ENCODE measurements at places on chromosomes 1 and 21.

GRCh38 chr1:115098979-115099692 is 9.8 kb upstream of the TSPAN2 start:
- no peak for DNase-seq

DNA sequence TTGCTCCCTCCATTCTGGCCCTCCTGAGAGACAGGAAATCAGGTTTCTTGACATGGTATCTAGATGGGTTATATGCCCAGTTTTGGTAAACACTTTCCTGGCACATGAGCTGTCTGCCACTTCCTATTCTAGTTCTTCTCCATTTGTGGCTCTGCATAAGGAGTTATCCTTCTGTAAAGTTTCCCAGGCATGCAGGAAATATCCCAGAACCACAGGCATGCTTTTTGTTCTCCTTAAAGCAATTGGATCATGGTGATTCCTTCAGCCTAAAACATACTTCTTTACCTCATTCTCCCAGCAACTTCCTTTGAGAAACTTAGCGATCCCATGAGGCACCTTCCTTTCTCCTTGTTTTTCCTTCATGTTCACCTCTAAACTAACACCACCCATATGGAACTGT is 199.8 kb downstream of the CRB1 start:
- no peak for DNase-seq

DNA sequence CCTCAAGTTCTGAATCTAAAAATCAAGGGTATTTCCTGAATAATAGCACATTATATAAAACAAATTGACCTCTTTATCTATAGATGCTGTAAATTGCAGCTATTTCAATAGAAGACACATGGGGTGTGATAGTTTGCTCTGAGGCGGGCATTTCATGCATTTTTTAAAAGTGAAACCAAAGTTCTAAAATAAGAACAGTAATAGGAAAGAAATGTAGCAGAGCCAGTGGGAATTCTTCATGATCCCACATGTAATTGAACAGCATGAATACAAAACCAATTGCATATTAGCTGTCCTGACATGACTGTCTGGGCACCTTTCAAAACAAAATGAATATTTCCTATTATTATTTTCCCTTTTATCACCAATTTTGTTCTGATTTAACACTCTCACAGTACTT is 85.0 kb downstream of the RGS21 start:
- DNase-seq = no peak

GRCh38 chr1:205440476-205441317 is 15.1 kb downstream of the BLACAT1 start:
- DNase-seq = no peak

DNA sequence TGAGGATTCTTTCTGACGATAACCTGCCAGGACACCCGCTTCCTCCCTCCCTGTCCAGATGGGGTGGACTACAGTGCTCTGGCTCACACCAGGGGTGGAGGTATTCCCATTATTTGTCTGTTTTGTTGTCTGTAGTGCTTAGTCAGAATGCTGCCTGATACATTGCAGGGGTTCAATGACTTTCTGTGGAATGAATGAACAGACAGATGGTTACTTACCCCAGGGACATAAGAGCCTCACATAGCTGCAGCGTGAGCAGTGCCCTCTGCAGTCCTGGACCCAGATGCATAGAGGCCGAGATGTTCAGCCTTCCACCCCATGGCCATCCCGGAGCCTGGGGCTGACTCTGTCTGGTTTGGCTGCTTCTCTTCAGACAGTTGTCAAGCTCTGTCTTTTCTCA is 13.0 kb upstream of the F3 start:
- DNase-seq = no peak

DNA sequence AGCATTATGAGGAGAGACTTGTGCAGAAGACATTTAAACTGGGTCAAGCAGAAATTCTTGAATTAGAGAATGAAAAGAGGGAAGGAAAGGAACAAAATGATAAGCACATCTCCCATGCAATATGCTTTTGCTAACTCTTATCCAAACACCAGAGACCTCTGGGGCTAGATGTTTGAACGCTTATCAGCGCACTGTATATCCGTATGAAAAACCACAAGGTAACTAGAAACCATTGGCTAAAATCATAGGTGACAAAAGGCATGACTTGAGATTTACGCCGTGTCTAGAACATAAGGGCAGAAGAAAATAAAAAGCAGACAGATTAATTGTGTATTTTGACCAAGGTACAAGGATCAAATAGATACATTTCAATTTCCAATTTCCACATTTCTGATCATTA is 38.0 kb upstream of the TIAM1 start:
- DNase-seq = no peak

DNA sequence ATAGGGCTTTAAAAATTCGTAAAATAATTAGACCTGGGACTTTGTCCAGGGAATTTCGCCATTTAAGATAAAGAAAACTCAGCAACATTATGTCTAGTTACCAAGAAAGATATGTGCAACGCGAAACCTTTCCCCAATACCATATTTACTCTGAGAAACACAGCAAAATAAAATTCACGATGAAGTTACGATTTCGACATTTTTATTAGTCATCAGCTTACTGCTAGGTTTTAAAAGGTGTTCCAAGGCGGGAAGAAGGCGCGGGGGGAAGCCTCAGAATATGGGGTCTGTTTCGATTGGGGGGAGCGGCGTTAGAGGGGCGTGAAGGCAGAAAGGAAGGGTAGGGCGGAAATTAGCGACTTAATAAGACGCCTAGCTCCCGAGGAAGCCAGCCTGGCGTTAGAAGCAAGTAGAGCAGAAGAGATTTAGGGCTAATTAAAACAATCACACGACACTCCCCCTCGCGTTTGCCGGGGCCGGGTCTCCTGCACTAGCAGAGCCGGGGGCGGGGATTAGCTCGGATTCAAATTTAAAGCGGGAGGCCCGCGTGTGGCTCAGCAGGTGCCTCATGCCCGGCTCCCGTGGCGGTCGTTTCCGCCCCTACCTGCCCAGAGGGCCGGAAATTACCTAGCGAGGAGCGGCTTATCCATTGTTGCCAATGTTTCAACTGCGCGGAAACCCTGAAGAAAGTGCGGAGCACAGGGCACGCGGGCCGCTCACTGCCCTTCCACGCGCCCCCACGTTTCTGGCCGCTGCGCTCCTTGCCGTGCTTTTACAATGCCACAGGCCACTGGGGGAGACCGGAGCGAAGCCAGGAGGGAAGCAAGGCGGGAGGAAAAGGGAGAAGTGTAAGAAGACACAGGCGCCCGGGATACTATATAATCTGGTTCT is 795 bp upstream of the POU2F1 start:
- peak; percentile 66 for DNase-seq

DNA sequence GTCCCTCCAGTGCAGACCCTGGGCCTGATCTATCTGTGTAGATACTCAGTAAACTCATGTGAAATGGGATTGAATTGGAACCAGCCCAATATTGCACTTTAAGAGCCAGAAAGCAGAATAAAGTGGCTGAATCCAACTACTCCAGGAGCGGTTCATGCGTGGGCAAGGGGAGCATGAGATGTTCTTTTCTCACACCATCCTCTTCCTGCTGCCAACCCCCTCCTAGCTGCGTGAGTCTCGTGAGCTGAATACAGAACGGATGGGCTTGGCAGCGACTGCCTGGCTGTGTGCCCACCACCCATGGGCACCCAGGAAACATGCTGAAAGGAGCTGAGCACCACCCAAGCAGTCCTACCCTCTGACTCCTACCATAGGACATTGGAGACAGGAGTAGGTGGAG is 128.3 kb downstream of the ELAVL4 start:
- no peak for DNase-seq

All from renal cortex interstitium (tissue), 15 donors.